Colonic mucosa (tissue), 4 donors: ENCODE measurements at places on chromosomes 6 and 20.

- peak; percentile 76 for DNase-seq
Measured at GRCh38 chr6:161373905-161374451, 100.1 kb upstream of the AGPAT4 start.

DNA sequence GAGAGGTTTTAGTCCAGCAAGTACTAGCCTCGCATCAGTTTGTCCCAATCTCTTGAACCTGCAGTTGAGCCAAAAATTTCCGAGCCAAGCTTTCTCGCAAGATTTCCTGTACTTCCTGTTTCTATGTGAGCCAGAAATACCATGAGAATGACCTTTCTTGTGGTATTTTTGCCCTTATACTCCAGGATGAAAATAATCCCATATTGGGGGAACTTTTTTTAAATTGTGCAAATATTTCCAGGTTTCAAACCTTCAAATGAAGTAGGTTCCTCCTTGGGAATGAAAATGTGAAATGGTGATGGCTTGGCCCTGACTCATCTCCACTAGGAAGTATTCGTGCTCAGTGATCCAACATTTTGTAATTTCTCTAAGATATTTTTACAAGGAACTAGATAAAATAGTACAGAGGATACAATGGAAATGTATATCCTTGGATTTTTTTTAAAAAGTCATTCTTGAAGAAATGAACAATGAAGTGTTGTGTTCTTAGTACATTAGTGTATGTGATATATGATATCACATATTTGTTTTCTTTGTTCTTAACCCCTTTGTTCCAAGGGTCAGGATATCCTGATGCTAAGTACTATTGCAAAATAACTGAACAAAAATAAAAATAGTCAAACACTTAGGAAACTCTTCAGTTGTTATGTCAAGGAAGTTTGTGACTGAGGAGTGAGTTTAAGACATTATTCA is 184.0 kb downstream of the PDE7B start:
- DNase-seq: no peak

GRCh38 chr20:5128886-5129285 is 2.1 kb downstream of the CDS2 start:
- no peak for DNase-seq

GRCh38 chr6:168279403-168279935 is 40.1 kb downstream of the DACT2 start:
- no peak for DNase-seq

GRCh38 chr20:1625083-1625690 is 5.4 kb upstream of the SIRPB1 start:
- no peak for DNase-seq

DNA sequence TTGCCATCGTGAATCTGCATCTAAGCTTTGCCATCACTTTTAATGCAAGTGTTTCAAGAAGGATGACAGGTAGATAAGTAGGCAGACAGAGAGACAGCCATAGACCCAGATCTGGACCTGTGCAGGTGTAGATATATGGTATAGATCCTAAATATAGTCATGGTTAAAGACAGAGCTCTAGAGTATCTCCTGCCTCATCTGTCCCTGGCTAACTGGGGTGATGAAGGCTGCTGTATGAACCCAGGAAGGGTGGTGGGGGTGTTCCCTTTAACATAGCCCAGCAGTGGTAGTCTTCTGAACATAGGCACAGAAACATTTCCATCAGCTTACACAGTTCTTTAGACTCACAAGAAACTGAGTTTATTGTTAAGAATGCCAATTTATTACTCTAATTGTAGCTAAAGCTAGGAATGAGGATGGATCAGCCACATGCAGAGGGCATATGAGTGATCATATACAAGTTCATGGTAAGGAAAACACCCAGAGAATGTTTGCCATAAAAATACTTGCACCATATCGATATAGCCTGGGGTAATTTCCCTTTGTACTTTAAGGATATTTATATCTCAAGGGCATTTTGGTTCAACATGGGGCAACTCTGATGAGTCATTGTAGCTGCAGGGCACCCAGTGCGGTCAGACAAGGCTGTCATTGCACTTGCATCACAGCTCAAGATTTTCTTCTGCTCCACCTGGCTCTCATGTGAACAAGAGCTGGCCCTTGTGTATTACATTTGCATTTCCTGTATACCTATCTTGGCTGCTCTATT is 587.2 kb downstream of the EPM2A start:
- no peak for DNase-seq

- DNase-seq: no peak
Measured at GRCh38 chr6:21739838-21740237, 146.3 kb downstream of the SOX4 start.

DNA sequence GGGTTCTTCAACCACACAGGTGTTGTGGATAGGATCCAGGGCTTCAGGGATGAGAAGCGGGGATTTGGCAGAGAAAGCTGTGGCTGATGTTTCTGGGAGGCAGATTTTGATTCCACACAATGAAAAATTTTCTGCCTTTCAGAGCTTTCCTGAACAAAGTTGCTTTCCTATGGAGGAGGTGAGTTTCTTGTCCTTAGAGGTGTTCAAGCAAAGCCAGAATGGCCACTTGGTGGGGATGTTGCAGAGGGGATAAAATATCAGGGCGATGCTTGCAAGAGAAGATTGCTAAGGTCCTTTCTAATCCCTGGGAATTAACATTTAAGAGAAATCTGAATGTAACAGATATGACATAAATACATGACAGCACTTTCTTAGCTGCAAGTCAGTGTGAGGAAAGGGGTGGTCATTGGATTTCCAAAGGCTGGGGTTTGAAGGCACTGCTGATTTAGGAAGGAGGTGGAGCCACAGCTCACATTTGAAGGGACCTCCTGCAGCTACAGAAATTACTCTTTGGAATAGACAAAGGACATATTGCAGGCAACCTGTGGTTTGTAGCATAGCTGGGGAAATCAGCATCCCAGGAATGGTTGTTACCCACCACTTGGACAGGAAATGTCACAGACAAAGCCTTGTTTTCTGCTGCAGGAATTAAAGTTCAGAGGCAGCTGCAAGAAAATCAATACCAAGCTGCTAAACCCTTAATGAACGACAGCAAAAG is 271.1 kb upstream of the CHD6 start:
- no peak for DNase-seq

- no peak for DNase-seq
Measured at GRCh38 chr6:37258405-37259105, 611 bp upstream of the TMEM217 start.

GRCh38 chr6:108661430-108661829 is 100.7 kb downstream of the FOXO3 start:
- no peak for DNase-seq

DNA sequence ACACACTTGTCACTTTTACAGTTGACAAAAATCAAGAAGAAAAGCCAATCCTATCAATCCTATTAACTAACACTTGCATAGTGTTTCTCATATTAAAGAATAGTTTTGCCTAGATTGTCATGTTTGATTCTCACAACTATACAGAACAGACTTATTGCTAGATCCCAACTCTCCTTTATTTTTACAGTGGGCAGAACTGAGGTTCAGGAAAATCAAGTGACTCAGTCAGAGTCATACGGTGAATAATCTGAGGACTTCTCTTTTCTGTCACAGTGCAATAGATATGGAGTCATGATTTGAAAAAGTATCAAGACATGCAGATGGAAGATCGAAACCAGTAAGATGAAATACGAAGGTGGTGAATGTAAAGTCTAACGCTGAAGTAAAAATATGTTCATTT is 195.1 kb upstream of the CITED2 start:
- DNase-seq: no peak

GRCh38 chr20:61963885-61964674 is 101.6 kb downstream of the TAF4 start:
- DNase-seq: no peak

- no peak for DNase-seq
Measured at GRCh38 chr6:159919011-159919511, 28.3 kb downstream of the MAS1 start.

DNA sequence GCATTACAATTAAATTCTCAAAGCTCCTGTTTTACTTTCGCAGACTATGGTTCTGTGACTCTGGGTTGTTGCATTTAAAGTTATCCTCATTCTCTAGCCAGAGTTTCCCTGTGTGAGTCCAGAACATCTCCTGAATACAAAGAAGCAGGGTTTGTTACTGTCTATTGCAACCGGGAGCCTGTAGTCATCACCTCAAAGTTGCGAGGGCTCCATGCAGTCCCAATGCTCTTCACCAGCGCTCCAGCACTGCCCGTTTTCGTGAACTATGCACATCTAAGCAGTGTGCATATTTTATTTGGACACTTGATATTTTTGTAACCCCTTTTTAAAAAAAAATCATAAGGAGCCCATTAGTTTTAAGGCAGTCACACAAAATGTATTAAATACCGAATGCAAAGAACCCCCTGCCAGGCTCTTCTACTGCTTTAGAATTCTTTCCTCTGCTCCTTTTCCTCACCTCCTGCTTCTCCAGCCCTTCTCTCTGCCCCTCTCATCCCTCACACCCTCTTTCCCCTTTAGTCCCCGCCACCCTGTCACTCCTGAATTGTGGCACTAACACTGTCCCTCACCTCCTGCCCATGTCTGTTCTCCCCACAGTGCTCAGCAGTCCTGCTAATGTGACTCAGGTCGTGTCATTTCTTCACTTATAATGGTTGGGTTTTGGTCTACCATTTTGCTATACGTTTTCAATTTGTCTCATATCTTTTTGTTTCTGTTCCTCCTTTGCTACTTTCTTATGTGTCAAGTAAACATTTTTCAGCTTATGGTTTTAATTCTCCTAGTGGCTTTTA is 1.1 kb upstream of the HLA-C start:
- DNase-seq: no peak
